ENCODE measurements at places on chromosomes 13 and 19. TPM values are rescaled to one million over a fixed set of nuclear protein-coding genes. Genes with fewer than 3 reads are reported as not detected.

- DNase-seq: peak; percentile 29
Measured at GRCh38 chr13:99501848-99502301, 603 bp downstream of the TM9SF2 start.

GRCh38 chr19:10898633-10899032 lies 27.3 kb downstream of the CARM1 start:
- no peak for DNase-seq

DNA sequence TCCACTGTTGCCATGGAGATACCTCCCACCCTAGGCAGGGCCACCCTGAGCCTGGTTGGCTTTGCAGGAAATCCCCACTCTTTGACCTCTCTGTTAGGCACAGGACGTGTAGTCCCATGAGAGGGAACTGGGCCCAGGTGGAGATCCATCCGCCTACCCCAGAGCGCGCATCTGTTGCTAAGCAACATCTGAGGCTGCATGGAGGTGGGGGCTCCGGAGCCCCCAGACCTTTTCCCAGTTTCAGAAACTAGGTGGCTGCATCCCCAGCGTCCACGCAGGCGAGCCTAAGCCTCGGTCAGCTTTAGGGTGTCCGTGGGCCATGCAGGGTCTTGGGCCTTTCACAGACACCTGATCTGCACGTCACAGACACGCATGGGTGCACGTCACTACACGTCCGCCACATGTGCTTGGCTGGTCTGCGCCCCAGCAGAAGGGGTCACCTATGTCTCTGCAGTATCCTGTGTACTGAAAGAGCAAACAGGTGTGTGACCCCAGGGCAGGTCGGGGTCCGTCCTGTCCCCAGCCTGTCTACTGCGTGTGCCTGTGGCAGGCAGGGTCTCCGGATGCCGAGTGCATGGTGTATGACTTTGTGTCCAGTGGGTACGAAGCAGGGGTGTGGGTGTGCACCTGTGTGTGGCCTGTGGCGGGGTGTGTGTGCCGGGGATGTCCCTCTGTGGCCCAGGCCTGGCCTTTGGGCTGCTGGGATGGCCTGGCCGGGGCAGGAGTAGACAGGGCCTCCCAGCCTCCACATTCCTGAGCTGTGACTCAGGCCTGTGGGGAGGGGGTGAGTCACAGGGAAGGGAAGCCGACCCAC lies 4.1 kb upstream of the CIRBP start:
- peak; percentile 87 for DNase-seq

DNA sequence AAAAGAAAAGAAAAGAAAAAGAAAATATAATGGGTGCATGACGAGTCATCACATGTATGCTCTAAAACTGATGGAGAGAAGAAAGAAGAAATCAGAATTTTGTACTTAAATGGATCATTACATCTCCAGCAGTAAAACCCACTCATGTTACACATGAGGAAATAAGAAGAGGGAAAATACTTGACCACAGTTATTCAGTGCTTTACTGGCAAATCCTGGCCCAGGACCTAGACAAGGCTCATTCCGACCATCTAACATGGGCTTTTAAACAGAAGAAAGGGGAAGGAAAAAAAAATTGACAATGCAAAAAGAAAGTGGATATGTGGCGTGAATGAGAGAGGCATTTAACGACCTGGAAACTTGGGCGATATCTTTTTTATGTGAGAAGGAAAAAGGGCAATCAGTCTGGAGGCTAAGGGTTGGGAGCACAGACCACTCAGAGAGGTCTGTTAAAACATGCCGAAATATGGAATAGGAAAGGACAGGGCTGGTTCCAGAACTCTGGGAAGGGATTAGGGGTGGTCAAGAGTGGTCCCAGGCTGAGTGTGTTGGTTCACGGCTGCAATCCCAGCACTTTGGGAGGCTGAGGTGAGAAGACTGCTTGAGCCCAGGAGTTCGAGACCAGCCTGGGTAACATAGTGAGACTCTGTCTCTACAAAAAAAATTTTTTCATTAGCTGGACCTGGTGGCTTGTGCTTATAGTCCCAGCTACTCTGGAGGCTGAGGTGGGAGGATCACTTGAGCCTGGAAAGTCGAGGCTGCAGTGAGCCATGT lies 1.6 kb downstream of the SIGLECL1 start:
- no peak for DNase-seq

GRCh38 chr19:1383017-1383311 lies 743 bp upstream of the NDUFS7 start:
- DNase-seq: no peak

Gene IGFL1
- not detected for total RNA-seq

Gene CCL25
- not detected for total RNA-seq

GRCh38 chr19:8697671-8698432 lies 743 bp downstream of the ACTL9 start:
- no peak for DNase-seq

DNA sequence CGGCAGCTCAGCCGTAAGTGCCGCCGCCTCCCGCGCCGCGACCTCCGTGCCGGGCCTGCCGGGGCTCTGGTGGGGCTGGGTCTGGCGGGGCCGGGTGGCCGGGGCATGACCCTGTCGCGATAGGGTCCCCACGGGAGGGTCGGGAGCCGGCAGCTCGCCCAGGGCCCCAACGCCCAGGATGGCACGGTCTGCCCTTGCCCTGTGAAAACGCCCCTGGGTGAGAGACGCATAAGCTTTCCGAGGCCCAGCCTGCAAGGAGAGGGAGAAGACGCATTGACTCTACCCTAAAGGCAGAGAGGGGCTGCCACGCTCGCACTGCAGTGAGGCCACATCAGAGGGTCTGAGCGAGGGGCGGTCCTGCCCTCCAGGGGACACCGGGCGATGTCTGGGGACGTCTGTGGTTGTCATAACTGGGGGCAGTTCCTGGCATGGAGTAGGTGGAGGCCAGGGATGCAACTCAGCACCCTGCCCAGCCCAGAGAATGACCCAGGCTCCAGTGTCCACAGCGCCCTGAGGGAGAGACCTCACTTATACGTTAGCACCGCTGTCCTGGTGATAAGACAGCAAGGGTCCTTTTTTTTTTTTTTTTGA lies 539 bp downstream of the ZNF554 start:
- DNase-seq: no peak

Gene VPS36
- total RNA-seq: 28.2 TPM

- DNase-seq: no peak
Measured at GRCh38 chr19:44891016-44891882, at the start of gene TOMM40. Gene TOMM40 (plus strand): TSS chr19:44891254. CDS start chr19:44891416, 162 bp downstream.

- no peak for DNase-seq
Measured at GRCh38 chr19:16566161-16566560, 6.1 kb downstream of the SLC35E1 start.

DNA sequence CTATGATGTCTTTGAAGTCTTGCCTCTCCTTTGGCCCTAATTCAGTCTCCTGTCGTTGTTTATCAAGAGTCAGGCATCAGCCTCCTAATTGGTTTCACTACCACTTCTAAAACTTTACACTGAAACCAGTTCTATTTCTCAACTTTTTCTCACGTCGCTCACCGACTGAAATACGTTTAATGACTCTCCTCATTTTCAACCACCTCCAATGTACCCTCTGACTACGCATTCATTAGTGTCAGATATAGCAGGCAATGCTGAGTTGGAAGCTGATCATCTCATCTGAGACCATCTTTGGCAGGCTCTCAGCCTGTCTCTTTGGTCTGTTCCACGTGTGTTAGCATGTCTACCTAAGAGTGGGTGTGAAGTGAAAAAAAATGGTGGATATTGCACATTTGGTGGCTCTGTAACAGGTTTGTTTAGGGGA lies 128.1 kb downstream of the KL start:
- no peak for DNase-seq

GRCh38 chr13:50446611-50447010 lies 396.9 kb downstream of the DLEU7 start:
- peak; percentile 54 for DNase-seq
